ENCODE measurements at places on chromosomes 13 and 19. TPM values are rescaled to one million over a fixed set of nuclear protein-coding genes. Genes with fewer than 3 reads are reported as not detected.

DNA sequence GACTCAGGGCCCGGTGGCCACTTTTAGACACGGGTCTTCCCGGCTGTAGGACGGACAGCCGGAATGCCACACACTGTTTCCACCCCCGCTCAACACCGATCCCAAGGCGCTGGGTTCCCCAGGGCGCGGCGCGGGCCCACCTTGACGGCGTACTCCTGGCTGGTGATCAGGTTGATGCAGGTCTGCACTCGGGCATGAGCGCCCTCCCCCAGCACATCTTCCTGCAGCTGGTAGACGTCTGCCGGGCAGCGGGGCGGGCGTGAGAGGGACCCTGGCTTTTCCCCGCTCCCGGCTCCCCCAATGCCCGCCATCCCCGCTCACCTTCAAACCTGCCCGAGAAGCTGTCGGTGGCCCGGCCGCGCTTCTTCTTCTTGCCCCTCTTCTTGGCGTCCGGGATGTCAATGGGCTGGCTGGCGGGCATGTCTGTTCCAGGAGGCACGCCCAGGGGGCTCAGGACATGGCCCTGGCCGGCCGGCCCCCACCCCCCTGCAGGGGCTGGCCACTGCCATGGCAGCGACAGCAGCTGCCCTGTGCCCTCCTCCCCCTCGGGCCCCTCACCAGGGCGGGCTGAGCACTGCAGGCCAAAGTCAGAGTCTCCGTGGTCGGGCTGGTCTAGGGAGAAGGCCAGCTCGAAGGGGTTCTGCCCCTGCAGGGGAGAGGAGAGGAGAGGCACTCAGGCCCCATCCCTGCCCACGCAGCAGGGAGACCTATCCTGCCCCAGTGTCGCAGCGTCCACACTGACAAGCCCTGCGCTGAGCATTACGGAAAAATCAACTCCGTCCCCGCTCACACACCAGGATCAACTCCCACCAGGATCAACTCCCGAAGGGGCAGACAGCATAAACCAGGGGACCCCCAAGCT is 4.8 kb downstream of the MKNK2 start:
- DNase-seq, result no peak

- DNase-seq, result no peak
Observed at GRCh38 chr13:64471916-64472315, 2758.2 kb downstream of the PCDH9 start.

DNA sequence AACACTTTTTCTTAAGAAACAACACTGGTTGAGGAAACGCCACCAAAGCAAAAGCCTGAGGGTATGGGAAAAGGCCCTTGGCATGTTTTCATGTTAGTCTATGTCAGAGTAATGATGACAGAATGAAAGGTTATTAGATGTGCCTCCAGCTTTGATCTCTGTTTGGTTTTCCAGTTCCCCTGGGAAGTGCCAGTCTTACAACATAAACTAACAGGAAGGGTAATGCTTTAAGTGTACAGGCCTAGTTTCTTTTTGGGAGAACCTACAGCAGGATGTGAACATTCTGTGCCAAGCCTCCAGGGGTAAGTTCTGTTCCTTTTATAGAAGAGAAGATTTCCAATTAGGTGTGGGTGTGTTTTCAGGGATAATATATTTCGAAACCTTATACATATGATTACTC is 121.7 kb downstream of the FNDC3A start:
- no peak for DNase-seq

Gene FAM216B
- polyA plus RNA-seq, result not detected

DNA sequence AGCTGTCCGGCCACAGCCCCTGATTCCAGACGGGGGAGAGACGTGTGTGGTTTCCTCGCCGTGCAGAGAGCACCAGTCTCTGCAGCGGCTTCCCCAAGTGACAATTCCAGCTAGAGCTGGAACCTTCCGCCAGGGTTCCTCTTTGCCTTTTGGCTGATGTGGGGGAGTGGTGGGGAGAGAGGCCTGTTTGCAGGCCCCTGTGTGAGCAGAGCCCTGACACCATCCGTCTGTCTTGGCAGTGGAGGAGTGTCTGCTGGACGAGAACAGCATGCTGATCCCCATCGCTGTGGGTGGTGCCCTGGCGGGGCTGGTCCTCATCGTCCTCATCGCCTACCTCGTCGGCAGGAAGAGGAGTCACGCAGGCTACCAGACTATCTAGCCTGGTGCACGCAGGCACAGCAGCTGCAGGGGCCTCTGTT is 25.0 kb downstream of the LAMP1 start:
- no peak for DNase-seq

Gene HS6ST3
- polyA plus RNA-seq, result 0.17 TPM

Gene USHBP1
- polyA plus RNA-seq, result 4.4 TPM

DNA sequence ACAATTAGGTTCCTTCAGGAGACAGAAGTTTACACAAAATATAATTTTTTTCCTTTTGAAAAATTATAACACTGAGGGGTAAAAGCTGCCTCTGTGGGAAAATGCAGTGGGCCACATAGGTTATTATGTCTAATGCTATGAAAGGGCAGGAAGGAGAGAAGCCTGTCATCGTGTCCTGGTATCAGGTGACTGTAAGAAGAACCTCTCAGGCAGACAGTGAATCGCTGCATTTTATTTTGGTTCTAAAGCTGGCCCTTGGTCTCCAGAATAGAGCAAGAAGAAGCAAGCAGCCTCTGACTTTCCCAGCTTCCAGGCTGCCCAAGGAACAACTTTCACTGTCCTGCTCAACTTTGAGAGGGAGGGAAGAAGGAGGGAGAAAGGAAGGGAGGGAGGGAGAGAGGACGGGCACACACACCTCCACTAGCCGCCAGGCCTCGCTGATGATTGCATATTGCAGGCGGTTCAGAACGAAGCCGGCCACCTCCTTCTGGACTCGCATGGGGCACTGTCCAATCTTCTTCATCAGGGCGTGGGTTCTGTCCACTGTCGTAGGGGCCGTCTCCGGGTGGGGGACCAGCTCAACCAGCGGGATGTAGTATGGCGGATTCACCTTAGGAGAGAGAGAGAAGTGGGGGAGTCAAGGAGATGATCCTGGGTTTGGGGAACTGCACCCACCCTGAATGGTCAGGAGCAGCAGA is 93.8 kb downstream of the CRYL1 start:
- no peak for DNase-seq

Gene TRPC4
- polyA plus RNA-seq, result 0.85 TPM

DNA sequence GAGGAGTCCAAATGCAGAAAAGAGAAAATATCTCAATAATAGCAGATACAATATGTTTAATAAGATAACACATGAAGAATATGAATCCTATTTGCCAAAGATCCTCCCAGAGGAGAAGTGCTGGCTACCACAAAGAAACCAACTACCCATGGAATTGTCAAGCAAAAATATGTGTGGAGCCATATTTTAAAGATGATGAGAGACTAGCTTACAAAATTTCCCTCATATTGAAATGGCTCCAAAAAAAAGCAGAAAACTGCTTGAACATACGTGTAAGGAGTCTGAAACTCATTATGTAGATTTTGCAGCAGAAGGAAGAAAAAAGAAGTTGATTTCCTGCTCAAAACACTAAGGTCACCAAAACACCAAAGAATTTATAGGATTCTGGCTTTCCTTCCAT is 94.2 kb downstream of the USP12 start:
- DNase-seq, result no peak

DNA sequence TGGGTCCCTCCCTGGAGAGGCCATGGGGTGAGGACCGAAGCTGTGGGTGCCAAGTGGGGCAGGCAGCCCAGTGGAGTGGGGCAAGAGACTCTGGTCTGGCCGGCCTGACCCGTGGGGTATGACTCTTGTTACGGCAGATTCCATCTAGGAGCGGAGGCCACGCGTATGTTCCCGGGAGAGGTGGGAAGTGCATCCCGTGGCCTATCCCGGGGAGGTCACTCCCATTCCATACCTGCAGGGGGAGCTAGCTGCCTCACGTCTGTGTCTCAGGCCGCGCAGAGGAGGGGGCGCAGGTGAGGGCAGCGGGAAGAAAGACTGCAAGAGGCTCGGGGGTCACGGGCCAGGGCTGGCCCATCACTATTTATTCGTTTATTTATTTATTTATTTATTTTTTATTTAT is 4.9 kb downstream of the CSNK1G2 start:
- DNase-seq, result no peak

Gene PNMA8C
- polyA plus RNA-seq, result 0.45 TPM

- no peak for DNase-seq
Observed at GRCh38 chr13:62088165-62088564, 672.5 kb upstream of the PCDH20 start.

DNA sequence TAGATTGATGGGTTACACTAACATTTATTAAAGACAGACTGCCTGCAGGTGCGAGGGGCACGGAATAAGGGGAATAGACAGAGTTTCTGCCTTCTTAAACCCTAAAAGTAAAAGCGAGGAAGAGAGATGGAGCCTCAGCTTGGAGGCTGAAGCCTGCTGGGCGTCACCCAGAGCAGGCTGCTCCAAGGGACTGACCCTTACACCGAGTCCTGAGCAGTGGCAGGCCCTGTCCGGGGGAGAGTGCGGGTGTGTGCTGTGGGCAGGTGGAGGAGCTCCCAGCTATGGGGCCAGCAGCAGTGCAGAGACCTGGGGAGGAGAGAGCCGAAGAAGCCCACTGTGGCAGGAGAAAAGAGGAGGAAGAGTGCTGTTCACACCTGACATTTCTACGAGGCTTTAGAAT is 86.4 kb downstream of the SOX1 start:
- no peak for DNase-seq

- DNase-seq, result no peak
Observed at GRCh38 chr13:41742917-41743552, 217.9 kb downstream of the VWA8 start.

Gene PLIN5
- polyA plus RNA-seq, result 0.85 TPM

DNA sequence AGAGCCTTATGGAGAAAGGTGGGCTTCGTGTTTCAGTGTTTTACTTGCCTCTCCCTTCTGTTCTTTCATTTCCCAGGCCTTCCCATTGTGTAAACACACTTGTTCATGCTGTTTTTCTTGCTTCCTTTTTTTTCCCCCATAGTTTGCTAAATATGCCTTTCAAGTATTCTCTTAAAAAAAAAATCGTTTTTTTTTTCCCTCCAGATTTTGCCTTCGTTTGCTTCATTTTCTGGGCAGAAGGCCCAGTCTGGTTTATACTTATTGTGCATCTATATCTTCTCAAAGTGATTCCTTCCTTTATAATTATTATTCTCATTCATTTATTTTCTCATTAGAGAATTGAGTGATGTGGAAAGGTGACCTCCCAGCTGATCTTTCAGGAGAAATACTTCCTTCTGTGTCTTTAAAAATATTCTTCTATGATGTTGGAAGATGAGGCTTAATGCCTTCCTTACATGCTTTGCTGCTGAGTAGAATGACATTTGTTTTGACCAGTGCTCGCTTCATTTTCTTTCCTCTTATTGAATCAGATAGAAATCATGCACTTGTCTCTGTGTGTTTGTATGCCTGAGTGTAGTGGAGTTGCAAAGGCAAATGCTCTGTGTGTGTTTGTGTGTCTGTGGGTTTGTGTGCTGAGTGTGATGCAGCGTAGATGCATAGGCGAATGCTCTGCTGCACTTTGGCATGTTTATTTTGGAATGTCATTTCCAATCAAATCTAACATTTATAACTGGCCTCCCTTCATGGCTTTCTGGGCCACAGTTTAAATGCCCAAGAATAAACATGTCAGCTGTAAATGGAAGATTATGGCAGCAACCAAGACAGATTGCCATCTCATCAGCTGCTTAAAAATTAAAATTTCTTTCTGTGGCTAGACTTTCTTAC is 591.4 kb downstream of the FGF9 start:
- DNase-seq, result no peak

Gene SYNE4
- polyA plus RNA-seq, result 0.70 TPM

DNA sequence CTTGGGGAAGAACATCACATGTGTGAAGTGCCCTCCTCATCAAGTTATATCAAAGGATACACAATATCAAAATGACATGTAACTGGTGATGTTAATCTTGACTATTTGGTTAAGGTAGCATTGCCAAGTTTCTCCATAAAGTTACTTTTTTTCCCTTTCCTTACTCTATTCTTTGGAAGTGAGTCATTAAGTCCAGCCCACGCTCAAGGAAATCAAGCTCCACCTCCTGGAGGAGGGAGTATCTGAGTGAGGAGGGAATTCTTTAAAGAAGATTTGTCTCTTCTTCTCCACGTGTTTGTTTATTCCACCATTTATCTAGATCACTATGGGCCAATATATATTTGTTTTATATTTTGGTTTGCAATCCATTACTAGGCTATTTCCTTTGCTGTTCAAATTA is 33.6 kb upstream of the FNDC3A start:
- DNase-seq, result no peak

Gene CGB2
- polyA plus RNA-seq, result not detected

GRCh38 chr19:35911790-35912189 is 3.7 kb upstream of the TYROBP start:
- no peak for DNase-seq

Gene CFAP97D2
- not detected for polyA plus RNA-seq

DNA sequence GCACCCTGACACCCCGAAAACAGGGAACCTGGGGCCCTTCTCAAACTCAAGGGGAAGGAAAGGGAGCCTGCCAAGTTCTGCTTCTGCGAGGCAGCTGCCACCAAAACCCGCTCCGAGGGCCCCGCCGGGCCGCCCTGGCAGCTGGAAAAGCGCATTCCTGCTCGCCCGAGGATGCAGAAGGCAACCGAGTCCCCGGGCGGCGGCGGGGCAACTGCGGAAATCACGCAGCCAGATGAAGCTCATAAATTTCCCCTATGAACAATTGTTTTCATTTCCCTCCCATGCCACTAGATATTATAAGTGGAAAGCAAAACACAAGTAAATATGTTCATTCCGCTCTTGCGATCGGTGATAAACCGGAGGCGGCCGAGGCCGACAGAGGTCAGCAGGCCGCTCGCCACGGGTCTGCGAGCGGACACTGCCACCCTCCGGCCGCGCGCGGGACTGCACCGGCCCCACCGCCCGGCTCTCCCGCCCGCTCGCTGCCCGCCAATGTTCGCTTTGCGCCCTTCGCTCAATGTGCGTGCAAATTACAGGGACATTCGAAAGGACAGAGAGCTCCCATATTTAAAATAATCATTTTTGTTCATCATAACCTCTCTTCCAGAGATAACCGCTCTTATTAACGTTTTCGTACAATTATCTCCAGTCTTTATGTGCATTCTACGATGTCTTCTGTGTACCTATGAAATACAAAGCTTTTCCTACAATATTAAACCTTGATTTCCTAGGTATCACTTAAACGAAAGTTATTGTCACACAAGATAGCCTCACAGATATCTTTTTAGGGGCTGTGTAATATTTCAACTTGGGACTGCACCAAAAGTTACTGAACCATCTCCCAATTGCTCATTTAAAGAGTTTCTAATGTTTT is 120.8 kb upstream of the ZNF507 start:
- peak; percentile 67 for DNase-seq

GRCh38 chr19:45008552-45008951 is 7.3 kb downstream of the RELB start:
- DNase-seq, result no peak
